ENCODE measurements at places on chromosomes 12 and 14.

DNA sequence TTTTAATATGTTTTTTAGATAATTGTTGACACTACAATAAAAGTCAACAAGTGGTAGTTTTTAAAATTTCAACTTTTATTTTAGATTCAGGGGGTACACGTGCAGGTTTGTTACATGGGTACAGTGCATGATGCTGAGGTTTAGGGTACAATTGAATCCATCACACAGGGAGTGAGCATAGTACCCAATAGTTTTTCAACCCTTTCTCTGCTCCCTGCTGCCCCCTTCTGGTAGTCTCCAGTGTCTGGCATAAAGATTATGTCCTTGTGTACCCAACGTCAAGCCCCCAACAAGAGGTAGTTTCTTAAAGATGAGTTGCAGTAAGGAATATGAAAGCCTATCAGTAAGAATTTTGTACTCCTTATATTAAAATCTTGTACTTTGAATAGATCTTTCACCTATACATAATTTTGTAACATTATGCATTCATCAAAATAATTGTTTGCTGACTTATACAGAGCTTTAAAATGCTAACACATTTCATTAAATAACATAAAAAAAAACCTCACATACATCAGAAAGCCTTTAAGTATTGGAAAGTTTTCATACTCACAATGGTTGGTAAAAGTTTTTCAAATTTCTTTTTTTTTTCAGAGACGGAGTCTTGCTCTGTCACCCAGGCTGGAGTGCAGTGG, 5.4 kb upstream of the RALGAPA1 start:
- DNase-seq, result peak; percentile 40

GRCh38 chr12:116136340-116136739, 141.2 kb downstream of the MED13L start:
- no peak for DNase-seq

DNA sequence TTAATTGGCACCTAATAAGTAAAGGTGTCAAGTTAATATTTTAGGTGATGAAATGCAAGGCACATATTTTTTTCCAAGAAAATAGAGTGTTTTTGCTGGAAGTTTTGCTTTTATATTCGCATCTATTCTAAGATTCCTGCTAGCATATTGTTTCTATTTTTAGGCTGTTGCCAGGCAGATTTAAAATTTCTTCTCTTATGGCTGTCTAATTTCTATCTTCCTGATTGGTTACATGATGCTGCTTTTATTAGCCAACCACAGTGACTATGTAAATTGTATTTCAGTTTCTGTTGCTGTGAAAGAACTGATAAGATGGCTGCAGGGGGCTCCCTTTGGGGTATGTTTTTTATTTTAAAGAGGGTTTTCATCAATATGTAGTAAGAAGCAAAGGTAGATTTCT, 42.7 kb downstream of the ATF7IP start:
- DNase-seq, result no peak

GRCh38 chr12:11756022-11756421, 106.5 kb downstream of the ETV6 start:
- DNase-seq, result no peak
